ENCODE measurements at places on chromosomes 4 and X.

GRCh38 chrX:36214924-36215323 lies 295.4 kb downstream of the CFAP47 start:
- no peak for DNase-seq

DNA sequence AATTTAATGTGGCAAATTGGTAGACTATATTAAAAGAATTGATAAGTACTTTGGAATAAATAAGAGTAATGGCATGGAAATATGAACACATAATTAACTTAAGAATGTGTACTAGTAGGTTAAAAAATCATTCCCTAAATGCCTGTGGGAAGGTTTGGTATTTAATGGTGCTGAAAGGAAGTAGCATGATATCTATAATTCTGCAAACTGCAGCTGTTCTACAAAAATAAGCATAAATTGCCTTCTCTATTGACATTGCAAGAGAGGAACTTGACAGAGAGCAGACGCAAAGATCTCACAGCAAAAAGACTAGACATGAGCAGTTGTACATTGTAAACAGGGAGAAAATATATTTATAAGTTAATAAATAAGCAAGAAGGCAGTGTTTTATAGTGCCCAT lies 752.5 kb upstream of the PCDH10 start:
- DNase-seq: no peak

DNA sequence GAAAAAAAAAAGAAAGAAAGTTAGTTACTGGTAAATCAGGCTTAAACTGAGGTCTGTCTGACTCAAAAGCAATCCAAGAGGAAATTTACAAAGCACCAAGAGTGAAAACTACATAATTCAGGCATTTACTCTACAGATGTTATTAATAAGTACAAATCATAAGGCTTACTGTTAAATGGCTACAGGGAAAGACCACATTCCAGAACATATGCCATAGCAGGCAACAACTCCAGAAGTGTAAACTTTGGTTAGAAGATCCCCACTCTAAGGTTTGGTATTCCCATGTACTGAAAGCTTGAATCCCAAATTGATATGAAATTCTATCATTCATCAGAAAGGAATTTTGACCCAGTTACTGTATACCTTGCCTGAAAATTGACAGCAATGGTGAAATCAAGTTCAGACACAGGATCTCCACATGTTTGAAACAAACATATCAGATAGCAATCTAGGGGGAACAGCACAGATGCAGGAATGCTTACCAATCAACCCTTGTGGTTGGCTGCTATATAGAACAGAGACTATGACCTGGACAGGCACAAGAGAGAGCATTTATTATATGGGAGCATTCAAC lies 6.6 kb downstream of the USP26 start:
- no peak for DNase-seq

DNA sequence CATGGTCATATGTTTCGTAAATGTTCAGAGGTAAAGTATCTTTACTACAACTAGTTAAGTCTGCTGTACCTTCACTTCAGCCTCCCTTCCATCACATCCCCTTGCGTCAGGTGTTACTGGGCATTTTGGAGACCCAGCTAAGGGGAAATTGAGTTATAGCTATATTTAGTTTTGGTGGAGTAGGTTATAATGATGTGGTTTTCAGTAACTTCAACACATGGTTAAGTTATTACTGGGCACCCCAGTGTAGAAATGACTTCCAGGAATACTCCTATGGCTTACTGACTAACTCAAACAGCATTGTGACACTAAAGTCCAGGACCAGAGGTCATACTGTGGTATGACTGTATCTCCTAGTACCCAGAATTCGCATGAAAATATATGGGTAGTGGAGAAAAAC lies 23.4 kb upstream of the ACSL1 start:
- no peak for DNase-seq

- DNase-seq: no peak
Measured at GRCh38 chr4:14831416-14831815, 170.9 kb upstream of the CPEB2 start.

GRCh38 chrX:113833096-113834055 lies 750.5 kb upstream of the HTR2C start:
- no peak for DNase-seq

DNA sequence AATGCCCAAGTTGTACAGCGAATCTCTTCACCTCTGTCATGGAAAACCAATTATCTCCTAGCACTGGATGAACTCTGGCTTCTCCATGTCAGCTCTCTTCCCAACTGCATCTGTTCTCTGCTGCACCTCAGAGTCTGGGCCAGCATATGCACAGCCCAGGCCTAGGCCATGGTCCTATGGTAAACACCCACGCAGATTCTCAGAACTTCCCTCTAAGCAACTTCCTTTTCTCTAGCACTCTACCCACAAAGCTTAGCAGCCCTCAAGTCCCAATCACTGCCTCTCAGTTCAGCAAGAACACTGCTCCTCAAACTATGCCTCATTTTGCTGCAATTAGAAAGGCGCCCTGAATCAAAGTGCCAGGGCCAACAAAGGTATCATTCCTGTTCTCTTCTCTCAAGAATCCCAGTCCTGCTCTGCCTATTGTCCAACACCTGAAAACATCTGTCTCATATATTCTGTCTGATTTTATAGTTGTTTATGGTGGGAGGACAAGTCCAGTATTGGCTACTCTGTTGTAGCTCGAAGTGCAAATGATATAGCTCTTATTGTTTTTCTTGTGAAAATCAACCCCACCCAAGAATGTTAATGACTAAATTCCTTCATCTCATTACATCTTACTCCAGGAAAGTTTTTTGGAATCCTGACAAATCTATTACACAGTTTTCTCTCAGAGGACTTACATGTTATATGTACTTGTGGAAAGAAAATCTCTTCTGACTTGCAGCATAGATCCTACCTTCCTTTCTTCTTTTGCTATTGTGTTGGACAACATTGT lies 85.4 kb downstream of the DCHS2 start:
- no peak for DNase-seq

- no peak for DNase-seq
Measured at GRCh38 chrX:46630141-46630540, 56.6 kb downstream of the CHST7 start.

DNA sequence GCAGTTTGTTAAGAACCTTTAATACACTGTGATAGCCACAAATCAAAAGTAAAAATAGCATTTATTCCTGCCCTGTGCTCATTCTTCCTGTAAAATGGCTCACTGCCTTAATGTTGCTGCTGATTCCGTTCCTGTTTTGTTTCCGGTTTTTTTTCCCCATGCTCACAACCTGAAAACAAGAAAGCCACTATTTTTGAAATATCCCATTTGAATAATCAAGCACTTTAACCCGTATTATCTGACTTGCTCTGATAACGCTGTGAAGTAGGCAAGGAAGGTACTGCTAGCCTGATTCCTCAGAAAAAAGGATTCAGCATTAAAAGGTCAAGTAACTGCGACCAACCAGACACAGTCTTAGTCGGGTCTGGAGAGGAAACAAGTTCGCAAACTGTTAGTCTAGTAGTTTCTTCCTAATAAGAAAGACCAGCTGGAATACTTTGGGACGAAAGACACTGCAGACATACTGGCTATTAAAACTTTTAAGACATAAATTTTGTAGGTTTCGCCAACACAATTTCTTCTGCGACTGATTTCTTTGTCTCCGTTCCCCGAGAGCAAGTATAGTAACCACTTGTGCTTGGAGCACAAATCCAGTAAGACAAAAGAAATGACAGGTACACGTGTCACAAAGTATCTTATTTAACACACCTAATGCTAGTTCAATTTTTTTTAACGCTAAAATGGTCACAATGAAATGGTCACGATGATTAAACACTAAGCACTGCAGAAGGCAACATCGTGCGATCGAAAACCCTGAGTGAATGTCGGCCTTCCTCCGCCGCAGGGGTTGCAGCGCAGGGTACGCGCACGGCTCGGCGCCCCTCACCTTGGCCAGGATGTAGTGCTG lies 802 bp downstream of the COX18 start:
- no peak for DNase-seq

- DNase-seq: peak; percentile 23
Measured at GRCh38 chr4:185127021-185127925, 15.8 kb upstream of the SLC25A4 start.

DNA sequence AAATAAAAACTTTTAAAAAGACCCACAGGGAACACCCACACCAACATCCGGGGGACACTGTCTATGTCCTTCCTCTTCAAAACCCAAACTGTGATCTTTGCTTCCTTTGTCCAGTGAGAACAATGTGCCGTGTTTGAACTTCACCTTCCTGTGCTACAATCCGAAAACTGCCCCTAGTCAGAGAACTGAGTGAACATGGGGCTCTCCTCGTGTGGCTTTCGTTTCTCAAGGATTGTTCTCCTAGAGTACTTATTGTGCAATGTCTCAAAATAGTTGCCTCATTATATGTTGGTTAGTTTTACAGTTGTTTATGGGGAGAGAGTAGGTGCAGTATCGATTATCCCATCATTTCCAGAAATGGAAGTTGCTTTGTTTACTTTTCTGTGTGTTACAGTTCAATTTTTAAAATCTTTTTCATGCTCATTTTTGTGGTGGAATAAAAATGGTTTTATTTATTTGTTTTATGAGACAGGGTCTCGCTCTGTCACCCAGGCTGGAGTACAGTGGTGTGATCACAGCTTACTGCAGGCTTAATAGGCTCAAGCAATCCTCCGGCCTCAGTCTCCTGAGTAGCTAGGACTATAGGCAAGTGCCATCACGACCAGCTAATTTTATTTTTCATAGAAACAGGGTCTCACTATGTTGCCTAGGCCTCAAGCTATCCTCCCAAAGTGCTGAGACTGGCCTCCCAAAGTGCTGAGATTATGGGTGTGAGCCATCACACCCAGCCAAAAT lies 29.9 kb downstream of the RBMX start:
- DNase-seq: no peak

GRCh38 chr4:43816116-43816515 lies 632.5 kb downstream of the KCTD8 start:
- DNase-seq: no peak

- no peak for DNase-seq
Measured at GRCh38 chrX:2401201-2401589, 99.6 kb downstream of the DHRSX start.

DNA sequence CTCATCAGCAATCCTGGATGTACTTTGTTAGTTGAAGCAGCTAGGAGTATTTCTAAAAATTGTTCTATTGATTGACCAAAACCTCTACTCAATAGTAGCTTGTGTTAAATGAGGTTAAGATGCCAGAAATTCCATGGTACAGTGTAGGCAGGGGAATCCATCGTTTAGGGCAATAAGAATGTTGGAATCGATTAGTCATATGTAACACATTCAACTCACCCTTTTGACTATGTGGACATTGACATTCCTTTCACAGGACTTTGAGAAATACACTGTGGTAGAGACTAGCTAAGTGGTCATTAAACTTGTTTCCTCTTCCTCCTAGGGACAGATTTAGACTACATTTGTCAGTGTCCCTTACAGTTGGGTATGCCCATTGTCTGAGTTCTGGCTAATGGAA lies 40.2 kb downstream of the KDM5C start:
- DNase-seq: no peak

GRCh38 chr4:188660796-188661195 lies 521.6 kb downstream of the TRIML1 start:
- no peak for DNase-seq

Data from activated naive CD4-positive, alpha-beta T cell treated with anti-CD3 and anti-CD28 coated beads, Interleukin-2, amount 10 ng/mL, durations not matched to agents 7 days and 5 days (primary cell).